Stimulated activated CD4-positive, alpha-beta T cell treated with anti-CD3 and anti-CD28 coated beads, Interleukin-2, amount 100 ng/mL, for 48 hours (primary cell): ENCODE measurements at places on chromosomes 2 and 18.

- no peak for DNase-seq
Observed at GRCh38 chr2:33632831-33633230, 33.7 kb upstream of the FAM98A start.

DNA sequence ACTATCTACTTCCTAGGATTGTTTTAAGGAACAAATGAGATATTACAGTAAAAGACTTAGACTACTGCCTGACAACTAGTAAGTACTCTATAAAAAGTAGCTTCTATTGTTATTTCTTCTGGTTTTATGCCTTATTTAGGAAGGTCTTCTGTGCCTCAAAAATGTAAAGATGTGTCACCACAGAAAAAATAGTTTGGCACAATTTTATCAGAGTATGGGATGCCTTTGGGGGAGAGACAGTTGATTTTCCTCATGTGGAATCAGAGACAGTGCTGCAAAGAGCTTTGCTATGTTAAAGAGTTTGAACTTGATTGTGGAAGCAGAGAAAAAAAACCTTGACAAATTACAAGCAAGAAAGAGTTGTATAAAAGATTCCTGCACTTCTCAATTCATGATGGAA, 98.4 kb downstream of the EHBP1 start:
- no peak for DNase-seq

DNA sequence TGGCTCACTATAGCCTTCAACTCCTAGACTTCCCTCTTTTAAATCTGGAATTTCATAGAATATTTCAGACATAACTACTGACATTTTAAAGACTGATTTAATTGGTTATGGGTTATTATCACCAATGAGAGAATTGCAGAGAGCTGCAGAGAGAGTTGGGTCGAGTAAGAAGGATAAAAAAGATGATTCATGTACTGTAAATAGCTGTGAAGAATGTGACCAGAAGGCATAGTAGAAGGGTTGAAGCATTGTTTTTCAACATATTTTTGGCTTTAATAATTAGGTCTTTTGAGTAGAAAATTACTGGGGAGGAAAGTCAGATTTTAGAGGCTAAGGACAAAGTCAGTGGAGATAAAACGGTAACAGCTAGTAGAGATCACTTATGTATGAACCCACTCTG, 503.2 kb upstream of the SLC8A1 start:
- DNase-seq, result no peak

DNA sequence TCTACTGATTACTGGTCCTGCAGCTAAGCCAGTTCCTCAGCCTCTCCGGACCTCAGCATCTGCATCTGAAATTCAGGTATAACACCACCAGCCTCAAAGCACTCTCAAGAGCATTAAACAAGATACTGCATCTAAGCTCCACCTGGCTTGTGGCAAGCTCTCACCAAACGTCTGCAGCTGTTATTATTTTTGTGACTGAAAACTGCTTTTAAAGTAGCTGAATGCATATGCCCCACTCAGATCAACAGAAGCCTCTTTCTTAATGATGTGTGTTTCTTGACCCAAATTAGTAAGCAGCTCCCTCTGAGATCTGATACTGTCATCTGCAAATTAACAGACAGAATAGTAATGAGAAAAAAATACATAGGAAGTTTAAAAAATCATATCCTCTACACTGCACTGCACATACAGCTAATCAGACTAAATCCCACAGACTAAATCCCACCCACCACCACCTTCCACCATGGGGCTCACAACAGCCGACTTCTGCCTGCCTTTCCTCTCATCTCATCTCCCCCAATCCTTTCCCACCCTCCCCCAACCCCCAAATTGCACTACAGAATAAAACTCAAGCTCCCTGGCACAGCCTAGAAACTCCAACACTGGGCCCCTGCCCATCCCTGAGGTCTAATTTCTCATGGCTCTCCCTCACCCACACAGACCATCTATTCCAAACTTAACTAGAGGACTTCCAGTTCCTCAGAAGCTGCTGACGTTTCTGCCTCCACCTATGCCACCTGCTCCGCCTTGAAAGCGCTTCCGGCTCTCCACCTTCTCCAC, 52.9 kb downstream of the TMEM163 start:
- DNase-seq, result no peak

- DNase-seq, result no peak
Observed at GRCh38 chr2:96651793-96652192, 9.2 kb downstream of the FER1L5 start.

GRCh38 chr2:216694082-216694825, 1.1 kb downstream of the IGFBP5 start:
- no peak for DNase-seq

DNA sequence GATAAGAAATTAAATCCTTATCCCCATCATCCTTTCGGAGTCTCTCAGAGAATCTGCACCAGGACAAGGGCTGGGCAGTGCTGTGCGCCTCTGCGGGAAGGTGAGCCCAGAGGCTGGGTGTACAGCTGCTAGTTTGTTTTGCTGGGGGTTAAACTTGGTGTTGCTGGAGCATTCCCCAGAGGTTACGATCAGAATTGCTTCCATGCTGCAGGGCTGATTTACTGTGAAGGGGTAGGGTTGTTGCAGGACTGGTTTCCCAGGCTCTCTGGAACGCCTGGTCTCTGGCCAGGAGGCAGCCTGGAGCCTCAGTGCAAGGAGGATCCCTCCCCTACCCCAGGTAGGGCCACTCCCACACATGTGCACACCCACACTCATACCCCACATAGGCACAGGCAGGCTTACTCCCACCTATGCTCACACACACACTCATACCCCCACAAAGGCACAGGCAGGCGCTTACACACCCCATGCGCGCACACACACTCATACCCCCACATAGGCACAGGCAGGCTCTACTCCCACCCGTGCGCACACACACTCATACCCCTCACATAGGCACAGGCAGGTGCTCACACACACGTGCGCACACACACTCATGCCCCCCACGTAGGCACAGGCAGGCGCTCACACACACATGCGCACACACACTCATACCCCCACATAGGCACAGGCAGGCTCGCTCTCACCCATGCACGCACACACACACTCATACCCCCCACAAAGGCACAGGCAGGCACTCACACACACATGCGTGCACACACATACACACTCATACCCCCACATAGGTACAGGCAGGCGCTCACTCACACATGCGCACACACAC, 11.3 kb downstream of the CNNM4 start:
- no peak for DNase-seq

GRCh38 chr18:69996951-69997798, 49.5 kb upstream of the CD226 start:
- no peak for DNase-seq

DNA sequence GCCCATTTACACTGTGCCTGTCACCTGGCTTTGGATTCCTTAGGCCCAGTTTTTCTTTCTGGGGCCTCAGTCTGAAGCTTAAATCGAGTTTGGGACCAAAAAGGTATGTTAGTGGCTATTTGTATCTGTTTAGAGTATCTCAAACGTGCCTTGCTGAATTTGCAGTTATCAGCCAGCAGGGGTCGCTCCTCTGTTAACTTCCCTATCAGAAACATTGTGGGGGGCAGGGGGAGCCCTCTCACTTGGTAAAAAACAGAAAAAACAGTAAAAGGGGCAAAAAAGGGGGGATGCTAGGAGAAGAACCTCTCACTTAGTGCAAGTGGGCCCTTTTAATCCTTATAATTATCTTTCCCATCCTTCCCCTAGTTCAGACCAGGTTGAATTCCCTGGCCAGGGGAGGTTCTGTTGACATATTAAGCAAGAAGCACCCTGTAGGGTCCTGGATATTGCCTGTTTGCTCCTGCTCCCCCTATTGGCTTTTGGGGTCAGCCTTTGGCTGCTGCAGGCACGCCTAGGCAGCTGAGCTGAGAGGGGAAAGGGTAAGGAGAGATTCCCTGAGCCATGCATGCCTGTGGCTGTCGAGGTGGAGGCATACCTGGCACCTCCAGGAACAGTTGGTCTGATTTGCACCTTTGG, 8.8 kb upstream of the IFIH1 start:
- DNase-seq, result no peak

GRCh38 chr2:2464094-2464493, 133.0 kb upstream of the MYT1L start:
- no peak for DNase-seq

DNA sequence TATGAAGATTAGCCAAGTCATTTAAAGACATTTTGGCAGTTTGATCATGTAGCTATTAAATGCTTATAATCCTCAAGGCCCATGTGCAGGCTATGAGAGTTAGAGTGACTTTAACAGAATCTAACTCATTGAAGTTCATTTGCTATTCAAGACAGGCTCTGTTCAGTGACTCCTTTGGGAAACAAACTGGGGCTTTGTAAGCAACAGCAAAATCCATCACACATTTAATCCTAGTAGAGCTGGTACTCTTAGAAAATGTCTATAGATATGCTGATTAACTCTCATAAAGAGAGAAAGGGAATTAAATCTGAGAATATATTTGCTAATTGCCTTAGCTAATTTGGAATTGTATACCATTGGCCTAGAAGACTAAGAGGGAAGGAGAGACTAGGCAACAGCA, 182.8 kb upstream of the SESTD1 start:
- DNase-seq, result no peak

- no peak for DNase-seq
Observed at GRCh38 chr2:80258341-80258740, 46.2 kb downstream of the LRRTM1 start.

GRCh38 chr18:939166-939565, 34.5 kb downstream of the ADCYAP1 start:
- no peak for DNase-seq

DNA sequence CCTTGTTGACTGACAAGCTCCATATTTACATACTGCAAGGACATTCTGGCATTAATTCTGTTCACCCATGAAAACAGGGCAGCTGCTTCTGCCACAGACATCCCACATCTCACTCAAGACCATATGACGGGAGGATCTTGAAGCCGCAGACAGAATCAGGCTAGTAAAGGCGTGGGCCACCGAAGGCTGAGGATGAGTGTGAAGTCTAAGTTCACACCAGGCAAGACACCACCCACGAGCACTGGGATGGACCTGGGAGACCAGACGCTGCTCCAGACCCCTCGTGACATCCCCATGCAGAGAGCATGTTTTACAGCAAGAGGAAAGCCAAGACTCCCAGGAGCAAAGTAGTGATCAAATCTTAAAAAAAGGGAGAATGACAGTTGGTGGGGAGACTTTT, 3.2 kb downstream of the FHL2 start:
- DNase-seq, result no peak

GRCh38 chr2:29519338-29519925, 402.0 kb downstream of the ALK start:
- DNase-seq, result no peak

- DNase-seq, result no peak
Observed at GRCh38 chr2:122003196-122003940, 247.9 kb downstream of the TSN start.

- DNase-seq, result no peak
Observed at GRCh38 chr2:84924173-84925106, 19.0 kb downstream of the TMSB10 start.

GRCh38 chr2:98127229-98127989, 40.4 kb downstream of the VWA3B start:
- DNase-seq, result no peak

DNA sequence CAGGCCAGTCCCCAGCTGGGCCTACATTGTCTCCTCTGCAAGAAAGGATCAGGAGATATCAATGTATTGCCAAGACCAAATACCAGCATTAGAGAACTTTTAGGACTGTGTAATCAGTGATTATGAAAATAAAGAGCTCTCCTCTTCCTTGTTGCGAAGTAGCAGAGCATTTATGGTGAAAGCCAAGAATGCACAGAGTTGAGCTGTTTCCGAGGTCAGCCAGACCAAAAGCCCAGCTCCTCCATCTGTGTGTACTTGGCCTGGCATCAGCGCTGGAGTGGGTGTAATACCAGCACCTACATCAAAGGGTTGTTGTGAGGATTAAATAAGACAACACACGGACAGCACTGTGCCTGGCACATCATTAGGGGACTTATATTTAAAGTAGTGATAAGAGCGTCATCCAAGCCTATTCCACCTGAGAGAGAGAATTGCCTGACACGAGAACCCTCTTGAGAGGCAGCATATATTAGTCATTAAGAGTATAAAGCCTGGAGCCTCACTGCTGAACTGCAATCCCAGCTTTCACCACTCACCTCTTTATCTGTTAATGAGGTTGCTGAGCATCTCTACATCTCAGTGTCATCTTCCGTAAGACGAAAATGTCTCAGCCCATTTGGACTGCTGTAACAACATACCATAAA, 7.4 kb upstream of the SLC16A14 start:
- DNase-seq, result no peak

- no peak for DNase-seq
Observed at GRCh38 chr2:199744724-199745123, 106.3 kb downstream of the FTCDNL1 start.

DNA sequence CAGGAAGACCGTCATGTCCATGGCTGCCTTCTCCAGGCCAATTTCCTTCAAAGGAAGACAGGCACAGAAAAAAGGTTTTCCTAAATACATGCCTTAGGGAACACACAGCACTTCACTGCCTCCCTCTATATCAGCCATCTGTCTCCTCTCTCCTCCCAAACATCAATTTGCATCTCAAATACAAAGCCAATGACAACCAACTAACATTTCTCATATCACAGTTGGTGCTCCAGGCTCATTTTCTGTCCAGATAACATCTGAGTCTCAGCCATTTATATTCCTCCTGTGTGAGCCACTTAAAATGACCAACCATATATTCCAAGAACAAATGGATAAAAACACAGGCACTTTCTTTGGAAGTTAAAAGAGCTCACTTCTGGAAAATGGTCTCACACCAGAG, 62.5 kb upstream of the ACAA2 start:
- DNase-seq, result no peak

GRCh38 chr2:232367591-232368233, 10.8 kb upstream of the ALPP start:
- DNase-seq, result no peak

GRCh38 chr2:198144660-198145059, 340.3 kb downstream of the PLCL1 start:
- DNase-seq, result no peak

DNA sequence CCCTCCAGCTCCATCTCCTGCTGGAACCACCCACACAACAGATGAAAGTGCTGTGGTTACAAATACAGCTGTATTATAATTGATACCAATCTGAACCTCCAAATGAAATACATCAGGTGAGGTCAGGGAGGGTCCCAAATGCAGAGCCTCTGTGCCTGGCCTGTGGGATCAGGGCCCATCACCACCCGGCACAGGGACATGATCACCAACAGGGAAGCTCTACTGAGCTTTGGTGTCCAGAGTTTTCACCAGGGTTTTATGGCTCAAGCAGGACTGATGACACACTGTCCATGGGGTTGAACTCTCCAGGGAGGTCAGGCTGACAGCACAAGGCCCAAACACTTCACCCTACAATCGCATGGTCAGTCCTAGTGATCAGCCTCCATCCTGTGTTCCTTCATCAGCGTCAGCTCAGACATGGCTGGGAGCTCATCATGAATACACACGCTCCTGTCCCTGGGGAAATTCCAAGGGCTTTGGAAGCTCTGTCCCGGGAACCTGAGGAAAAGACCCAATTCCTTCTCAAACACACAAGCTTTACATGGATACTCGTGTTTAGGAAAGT, 3.9 kb upstream of the PXDN start:
- no peak for DNase-seq

DNA sequence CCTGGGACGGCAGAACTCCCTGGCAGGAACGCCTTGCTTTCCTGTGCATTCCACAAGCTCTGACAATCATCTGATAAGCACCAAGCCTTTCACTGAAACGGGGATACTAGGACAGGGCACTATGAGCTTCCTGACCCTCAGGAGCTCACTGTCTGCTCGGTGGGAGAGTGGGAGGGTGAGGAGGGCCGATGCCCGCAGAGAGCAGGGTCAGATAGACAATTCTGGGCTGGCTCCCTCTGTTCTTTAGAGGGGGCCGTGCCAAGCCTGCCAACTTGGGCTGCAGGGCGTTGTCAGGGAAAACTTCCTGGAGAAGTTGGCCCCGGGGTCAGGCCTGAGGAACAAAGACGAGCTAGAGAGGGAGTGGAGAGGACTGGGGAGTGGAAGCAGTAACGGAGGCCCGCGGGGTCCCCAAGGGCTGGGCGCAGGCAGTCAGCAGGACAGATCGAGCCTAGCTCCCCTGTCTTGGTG, 82.0 kb downstream of the CTAGE1 start:
- DNase-seq, result no peak
